ENCODE measurements at places on chromosomes 12 and 14.
A peak's percentile ranks its signal among the peaks of the same experiment; 100 is the strongest.

DNA sequence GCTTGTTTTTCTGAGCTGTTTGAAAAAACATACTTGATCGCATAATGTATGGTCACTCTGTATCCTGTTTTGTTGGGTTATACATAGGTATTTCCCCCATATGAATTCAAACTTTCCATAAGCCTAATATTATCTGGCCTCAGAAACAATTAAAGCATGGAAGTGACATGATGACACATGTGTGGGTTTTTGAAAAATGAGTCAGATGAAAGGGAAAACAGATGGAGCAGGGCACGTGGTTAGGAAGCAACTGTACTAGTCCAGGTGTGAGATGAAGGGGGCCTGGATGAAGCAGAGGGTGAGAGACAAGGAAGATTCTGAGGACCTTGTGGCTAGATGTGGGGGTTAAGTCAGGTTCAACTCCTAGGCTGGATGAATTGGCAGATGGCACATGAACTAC is 92.7 kb upstream of the DNM1L start:
- DNase-seq = no peak

GRCh38 chr14:97916100-97916499 is 1118.9 kb downstream of the VRK1 start:
- no peak for DNase-seq

GRCh38 chr14:59435987-59436386 is 29.2 kb downstream of the GPR135 start:
- no peak for DNase-seq

GRCh38 chr12:112164011-112164660 is 38.8 kb downstream of the TRAFD1 start:
- DNase-seq = no peak

DNA sequence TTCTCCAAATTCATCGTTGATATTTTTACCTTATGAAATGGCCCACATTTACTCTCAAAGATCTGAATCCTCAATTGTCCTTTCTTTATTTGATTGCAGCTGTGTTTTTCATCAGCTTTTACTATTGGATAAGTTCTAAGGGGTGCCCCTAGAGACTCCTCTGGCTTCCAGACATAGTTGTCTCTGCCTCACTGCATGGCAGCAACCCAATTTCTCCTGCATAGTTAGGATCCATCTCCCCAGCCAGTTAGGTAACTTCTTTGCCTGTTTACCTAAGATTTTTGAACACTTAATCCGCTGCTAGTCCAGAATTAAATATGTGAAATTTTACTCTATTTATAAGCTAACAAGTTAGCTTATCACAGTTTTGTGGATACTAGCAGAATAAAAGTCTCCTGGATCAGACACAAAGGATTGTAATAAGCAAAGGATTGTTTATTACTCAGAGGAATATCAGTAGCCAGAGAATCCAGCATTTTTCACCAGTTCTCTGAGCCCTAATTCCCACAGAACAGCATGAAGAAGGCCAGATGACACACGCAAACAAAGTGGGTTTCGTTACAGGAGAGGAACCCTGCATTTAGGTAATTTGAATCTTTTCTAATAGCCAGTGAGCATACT is 101.1 kb downstream of the BBS10 start:
- peak; percentile 88 for DNase-seq

DNA sequence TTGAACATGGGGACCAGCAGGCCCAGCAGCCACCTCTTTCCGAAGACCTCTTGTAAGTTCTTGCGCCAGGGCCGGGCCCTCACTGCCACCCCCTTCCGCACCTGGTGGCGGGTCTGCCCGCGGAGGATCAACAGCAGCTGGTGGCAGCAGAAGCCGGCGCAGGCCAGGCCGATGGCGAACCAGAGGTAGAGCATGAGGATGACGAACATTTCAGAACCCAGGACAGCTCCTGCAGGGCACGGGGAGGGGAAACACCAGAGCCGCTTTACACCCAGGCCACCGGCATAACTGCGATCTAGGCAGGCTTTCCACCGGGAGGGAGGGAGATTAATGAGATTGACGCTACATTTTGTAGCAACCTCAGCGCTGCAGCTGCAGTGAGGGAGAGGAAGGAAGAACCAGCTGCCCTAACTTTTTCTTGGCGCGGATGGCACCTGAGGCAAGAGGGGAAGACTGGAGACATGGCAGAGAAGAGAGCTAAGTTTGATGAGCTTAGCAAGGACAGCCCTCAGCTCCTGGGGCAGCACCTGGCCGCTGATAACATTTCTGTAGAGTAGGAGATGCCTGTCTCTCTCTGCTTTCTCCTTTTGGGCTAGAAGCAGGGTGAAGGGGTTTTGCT is 7.8 kb downstream of the ZDHHC22 start:
- DNase-seq = peak; percentile 14

DNA sequence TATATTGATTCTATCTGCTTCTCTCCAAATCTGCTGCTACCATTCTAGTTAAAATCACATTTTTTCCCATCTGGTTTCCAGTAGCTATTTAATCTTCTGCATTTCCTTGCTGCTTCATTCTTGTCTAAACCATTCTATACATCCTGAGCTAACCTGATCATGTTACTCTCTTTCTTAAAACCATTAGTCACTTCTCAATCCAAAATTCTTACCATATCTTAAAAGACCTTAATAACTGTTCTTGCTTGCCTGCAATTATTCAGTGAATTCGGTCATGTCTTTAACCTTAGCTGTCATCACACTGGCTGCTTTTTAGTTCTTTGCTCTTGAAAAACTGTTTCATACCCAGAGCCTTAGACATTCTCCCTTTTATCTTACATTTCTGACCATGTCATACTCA is 56.4 kb upstream of the PZP start:
- no peak for DNase-seq

GRCh38 chr14:76761960-76762410 is 717 bp downstream of the VASH1 start:
- no peak for DNase-seq

- DNase-seq = peak; percentile 93
Observed at GRCh38 chr12:31749024-31749704, 20.3 kb upstream of the AMN1 start.

DNA sequence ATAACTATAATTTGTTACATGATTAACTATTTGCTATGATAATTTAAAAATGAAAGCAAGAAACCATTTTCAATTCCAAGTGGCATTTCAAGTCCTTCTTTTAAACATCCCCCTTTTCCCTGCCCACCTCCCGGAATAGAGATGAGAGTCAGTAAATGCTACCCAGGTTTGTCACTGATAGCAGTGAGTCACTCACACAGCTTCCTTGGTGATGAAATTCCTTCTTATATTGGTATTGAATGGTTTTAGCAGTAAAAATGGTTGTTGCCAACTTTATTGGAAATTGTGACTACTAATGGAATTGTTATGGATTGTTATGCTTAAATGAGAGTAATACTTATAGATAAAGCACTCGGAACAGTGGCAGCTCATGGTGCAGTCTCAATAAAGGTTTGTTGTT is 90.5 kb downstream of the PPM1A start:
- no peak for DNase-seq

DNA sequence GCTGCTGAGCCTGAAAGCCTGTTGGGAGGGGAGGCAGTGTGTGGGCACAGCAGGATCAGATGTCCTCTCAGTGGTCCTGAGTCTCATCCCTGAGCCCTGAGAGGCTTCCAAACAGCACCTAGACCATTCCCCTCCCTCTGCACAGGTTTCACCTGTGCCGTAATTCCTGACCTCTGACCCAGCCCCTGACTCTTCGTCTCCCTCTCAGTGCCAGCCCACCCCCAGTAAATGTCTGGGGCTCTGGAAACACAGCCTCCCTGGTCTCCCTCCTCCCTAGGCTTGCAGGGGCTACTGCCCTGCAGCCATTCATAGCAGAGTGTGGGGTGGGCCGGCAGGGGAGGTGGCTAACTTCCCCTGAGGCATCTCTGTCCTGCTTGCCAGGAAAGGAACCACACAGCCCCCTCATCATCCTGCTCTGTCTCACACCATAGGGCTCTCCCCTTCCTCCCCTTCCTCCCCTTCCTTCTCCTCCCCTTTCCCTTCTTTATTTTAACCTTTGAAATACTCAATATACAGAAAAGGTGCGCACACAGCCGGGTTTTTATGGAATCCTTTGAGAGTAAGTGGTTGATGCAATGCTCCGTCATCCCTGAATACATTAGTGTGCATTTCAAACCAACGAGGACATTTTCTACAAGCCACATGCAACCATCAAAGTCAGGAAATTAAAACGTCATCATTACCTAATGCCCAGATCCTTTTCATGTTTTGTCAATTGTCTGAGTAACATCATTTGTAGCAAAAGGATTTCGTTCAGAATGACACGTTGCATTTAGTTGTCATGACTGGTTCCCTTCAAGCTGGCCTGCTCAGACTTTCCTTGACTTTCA is 67.0 kb downstream of the PRMT8 start:
- no peak for DNase-seq

- peak; percentile 16 for DNase-seq
Observed at GRCh38 chr12:87848248-87848868, 180.8 kb downstream of the C12orf50 start.

DNA sequence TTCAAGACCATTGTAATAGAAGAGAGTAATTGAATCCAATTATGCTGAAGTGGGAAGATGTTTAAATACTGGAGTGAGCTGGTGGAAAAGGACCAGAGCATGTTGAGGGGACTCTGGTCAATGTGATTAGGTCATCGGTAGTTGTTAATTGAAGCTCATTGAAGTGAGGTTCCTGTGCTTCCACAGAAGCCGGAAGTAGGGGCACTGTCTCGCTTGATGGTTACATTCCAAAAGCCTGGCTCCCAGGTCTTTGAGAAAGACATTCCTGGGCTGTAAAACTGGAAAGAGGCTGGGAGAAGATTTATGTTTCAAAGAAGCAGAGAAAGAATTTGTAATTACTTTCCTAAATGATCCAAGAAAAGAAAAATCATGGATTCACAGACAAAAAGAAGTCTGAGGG is 12.3 kb upstream of the CLECL1 start:
- DNase-seq = no peak

- no peak for DNase-seq
Observed at GRCh38 chr14:89621791-89622638, 205.0 kb upstream of the FOXN3 start.

Data from skeletal muscle cell (primary cell).